Stromal cell of bone marrow (primary cell): ENCODE measurements at places on chromosomes 11 and 22.

DNA sequence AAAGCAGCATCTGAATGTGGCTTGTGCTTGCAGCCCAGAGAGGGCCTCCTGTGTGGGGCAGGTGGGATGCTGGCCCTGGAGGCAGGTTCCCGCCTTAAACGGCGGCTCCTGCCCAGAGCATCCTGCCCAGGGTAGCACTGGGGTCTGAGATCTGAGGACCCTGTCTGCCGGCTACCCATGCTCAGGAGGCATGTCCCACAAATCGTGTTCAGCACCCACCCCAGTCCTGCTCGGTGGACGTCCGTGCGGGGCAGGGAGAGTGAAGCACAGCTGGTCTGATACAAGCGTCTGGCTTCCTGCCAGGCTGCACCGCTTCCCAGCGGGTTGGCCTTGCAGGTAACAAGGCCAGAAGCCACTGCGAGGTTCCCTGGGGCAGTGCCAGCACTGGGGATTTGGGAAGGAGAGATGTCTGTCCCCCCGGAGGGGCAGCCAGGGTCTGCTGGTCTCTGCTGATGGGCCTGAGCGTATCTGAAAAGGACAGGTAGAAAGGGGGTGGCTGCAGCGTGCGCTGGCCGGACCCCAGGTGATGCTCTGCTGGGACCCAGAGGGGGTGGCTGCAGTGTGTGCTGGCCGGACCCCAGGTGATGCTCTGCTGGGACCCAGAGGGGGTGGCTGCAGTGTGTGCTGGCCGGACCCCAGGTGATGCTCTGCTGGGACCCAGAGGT, 3.6 kb downstream of the TRABD start:
- DNase-seq, result no peak

GRCh38 chr11:12100841-12101242, 9.5 kb upstream of the MICAL2 start:
- no peak for DNase-seq

GRCh38 chr22:29722587-29722986, 2.8 kb downstream of the CABP7 start:
- no peak for DNase-seq

DNA sequence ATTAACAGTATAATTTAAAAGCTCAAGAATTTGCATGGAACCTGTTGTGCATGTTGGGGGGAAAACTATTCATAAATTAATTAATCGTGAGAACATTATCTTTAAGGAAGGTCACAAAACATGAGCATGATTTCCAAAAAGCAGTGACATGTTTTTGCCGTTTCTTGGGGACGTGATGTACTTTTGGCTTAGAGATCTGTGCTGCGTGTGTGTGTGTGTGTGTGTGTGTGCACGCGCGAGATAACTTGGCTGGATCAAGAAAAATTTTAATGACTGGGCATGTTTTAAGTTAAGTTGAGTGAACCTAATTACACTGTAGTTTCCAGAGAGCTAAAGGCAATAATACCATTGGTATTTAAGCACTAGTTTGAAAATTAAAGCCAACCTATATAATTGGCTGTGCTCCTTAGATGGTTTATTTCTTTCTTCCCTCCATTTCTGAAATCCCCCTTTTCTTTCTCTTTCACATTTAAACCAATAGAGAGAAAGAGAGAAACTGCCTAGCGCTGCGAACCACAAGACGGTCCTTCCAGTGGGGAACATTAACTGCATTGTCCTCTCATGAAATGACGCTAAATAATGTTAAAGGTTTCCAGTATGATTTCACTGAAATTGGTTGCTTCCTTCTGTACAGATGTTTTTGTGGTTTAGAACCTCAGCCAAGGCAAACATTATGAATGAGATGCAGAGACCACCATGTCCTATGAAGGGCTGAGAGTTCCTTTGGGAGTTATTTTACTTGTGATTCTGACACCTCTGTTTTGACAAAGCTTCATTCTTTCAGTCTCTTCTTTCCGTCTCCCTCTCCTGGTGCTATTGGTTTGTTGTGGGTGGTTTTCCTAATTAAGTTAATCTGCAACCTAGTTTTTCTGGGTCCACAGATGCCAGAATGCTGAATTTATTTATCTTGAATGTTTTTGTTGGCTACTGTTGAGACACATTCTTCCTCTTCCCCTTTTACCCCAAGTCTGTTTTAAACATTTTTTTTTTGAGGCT, 51.7 kb downstream of the ZBTB16 start:
- no peak for DNase-seq

- DNase-seq, result no peak
Measured at GRCh38 chr11:28767574-28767973, 659.4 kb downstream of the METTL15 start.

DNA sequence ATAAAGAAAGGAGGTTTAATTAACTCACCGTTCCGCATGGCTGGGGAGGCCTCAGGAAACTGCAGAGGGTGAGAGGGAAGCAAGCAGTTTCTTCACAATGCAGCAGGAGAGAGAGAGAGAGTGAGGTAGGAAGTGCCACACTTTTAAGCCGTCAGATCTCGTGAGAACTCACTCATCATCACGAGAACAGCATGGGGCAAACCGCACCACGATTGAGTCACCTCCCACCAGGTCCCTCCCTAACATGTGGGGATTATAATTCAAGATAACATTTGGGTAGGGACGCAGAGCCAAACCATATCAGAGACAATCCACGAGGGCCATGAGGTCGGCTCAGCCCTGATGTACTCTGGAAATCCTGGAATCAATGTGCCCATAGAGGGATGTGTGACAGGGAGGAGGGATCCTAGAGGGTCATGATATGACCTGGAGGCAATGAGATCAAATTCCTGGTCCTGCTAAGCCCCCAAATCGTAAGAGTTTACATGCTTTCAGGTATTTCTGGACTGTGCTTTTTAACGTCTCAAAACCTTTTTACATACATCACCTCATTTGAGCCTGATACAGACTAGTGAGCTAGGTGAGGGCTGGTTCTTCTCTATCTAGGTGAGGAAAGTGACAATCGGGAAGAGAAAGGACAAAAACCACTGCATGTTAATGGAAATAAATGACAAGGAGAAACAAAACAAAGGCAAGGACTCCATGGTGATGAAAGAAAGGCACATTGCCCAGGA, 19.5 kb upstream of the RASSF10 start:
- no peak for DNase-seq

DNA sequence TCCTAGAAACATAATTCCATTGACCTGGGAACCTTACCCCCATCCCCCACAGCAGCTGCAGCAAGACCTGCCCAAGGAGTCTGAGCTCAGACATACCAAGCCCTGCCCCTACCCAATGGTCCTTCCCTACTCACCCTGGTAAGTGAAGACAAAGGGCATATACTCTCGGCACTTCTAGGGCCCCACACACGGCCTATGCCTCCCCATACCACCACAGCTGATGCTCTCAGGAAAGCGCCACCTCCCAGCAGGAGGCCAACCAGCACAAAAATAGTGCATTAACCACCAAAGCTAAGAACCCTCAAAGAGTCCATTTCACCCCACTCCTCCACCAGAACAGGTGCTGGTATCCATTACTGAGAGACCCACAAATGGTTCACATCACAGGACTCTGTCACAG, 74.4 kb upstream of the GUCY1A2 start:
- DNase-seq, result no peak
